ENCODE measurements at places on chromosomes 3 and 15.

GRCh38 chr3:197428952-197429351, 126.8 kb downstream of the BDH1 start:
- no peak overlapping the region for H3K27ac ChIP-seq
- H3K4me1 ChIP-seq, result no peaks in the 10 kb centered on the region
- H3K27me3 ChIP-seq, result 0 out of 2 replicates have a peak, but pooled peaks cover 3% of the 10 kb centered on the region

DNA sequence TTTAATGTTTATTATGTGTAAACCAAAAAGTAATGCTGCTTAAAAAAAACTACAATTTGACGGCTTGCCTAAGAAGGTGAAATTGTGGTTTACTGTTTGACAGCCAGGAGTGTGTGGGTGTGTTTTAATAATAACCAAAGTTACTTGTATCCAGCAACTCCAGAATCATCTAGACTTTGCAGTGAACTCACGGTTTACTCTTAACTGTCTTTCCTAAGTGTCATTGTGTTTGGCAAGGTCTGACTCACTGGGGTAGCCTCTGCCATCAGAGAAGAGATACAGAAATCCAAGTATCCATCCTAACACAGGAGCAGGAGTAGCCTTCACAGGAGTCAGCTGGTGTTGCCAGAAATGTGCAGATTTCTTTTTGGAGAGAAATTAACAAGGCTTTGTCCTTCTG, 151.1 kb downstream of the CTNNB1 start:
- H3K4me1 ChIP-seq, result no peaks in the 10 kb centered on the region
- no peaks in the 10 kb centered on the region for H3K36me3 ChIP-seq
- H3K4me3 ChIP-seq, result no peak overlapping the region
- no peaks in the 10 kb centered on the region for H3K27me3 ChIP-seq

DNA sequence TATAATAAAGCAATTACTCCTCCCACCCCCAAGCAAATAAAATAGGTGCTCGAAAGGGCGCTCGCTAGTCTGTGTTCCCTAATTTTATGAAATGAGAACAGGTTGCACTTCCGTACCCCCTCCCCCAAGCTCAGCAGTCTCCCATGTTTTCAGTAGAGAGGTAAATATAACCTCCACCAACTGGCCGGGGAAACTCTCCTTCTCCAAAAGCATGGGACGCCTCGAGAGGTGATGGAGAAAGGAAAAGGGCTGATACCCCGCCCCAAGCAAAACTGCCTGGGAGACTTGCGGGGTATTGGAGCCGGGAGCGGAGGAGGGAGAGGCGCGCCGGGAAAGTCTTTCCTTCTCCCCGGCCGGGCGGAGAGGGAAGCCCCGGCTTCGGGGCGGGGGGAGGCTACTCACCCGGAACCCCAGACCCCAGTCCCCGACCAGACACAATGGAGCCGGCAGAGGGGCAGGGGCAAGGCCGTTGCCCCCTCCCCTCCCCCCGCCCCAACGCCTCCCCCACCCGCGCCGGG, 605 bp downstream of the DCUN1D1 start:
- H3K4me1 ChIP-seq, result peaks cover 15% of the 10 kb centered on the region
- DNase-seq, result peak; percentile 49
- H3K27me3 ChIP-seq, result no peaks in the 10 kb centered on the region
- H3K27ac ChIP-seq, result no peak overlapping the region

DNA sequence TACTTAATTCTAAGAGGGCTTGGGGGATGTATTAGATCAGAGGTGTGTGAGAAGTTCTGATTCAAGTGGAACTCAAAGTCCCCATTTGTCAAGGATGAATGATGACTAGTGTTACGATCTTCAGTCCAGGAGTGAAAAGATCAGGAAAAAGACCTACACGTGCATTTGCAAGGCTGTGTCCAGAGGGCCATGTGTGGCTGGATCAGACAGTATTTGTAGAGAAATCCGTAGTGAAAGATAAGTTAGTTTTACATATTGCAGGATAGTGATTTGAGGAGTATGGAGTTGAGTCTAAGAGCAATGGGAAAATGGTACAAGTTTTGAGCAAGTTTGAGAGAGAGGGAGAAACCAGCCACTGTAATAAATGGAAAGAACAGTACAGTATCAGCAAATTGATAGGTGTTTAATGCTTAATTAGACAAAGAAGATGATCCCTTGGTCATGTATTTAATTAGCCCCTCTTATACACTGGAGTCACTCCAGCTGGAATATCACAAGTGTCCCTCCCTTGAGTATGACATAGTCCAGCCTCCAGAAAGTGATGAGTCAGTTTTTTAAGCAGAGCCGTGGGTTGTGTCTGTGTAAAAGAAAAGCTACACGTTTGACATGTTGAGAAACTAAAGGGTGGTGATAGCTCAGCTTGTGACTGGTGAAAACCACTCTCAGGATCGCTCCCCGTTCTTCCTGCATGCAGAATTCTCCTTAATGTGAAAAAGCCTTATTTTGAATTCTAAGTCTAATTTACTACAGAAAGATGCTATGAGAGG, 348.8 kb downstream of the ROBO1 start:
- H3K27ac ChIP-seq, result no peak overlapping the region
- no peak overlapping the region for H3K4me3 ChIP-seq
- H3K27me3 ChIP-seq, result no peaks in the 10 kb centered on the region
- no peak for DNase-seq
- H3K4me1 ChIP-seq, result no peaks in the 10 kb centered on the region

GRCh38 chr3:154766765-154767503, 313.2 kb upstream of the MME start:
- peak; percentile 34 for DNase-seq
- no peak overlapping the region for H3K4me3 ChIP-seq
- no peaks in the 10 kb centered on the region for H3K4me1 ChIP-seq
- H3K27me3 ChIP-seq, result no peaks in the 10 kb centered on the region
- H3K27ac ChIP-seq, result no peak overlapping the region

- H3K27ac ChIP-seq, result no peak overlapping the region
- no peaks in the 10 kb centered on the region for H3K27me3 ChIP-seq
- H3K36me3 ChIP-seq, result no peaks in the 10 kb centered on the region
- H3K4me3 ChIP-seq, result no peak overlapping the region
- no peaks in the 10 kb centered on the region for H3K4me1 ChIP-seq
Observed at GRCh38 chr15:98966091-98966787, 41.4 kb downstream of the PGPEP1L start.

GRCh38 chr3:191972714-191973398, 511.9 kb downstream of the PYDC2 start:
- H3K4me1 ChIP-seq, result no peaks in the 10 kb centered on the region
- no peaks in the 10 kb centered on the region for H3K27me3 ChIP-seq
- H3K27ac ChIP-seq, result no peak overlapping the region
- H3K36me3 ChIP-seq, result no peaks in the 10 kb centered on the region

DNA sequence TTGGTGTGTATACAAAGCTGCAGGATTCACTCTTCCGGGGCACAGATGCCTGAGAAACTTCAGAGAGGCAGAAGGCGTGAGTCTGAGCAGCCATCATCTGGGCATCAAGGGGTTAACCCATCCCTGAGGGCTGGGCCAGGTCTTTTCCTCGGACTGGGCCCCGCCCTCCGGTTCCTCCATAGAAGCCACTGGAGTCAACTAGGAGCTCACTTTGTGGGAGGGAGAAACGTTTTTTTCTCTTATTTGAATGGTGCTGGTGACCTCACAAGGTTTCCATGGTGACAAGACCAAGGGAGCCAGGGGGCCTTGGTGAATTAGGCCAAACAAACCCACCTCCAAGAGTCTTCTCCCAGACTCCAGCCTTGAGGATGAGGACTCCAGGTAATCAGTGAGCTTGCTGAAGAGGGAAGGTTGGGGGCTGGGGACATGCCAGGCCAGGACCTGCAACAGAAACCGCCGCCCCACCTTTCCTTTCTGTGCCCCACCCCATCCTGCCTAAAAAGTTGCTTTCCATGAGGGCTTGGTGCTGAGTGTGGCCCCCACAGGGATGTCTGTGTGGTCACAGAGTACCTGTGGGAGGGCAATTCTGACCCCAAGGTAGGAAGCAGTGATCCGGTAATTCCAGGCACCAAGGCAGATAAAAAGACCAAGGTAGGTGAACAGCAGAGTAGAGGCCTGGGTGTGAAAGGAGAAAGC, 14.8 kb upstream of the INSYN1 start:
- H3K27ac ChIP-seq, result no peak overlapping the region
- no peaks in the 10 kb centered on the region for H3K36me3 ChIP-seq
- H3K4me1 ChIP-seq, result no peaks in the 10 kb centered on the region
- H3K4me3 ChIP-seq, result no peak overlapping the region
- DNase-seq, result no peak

DNA sequence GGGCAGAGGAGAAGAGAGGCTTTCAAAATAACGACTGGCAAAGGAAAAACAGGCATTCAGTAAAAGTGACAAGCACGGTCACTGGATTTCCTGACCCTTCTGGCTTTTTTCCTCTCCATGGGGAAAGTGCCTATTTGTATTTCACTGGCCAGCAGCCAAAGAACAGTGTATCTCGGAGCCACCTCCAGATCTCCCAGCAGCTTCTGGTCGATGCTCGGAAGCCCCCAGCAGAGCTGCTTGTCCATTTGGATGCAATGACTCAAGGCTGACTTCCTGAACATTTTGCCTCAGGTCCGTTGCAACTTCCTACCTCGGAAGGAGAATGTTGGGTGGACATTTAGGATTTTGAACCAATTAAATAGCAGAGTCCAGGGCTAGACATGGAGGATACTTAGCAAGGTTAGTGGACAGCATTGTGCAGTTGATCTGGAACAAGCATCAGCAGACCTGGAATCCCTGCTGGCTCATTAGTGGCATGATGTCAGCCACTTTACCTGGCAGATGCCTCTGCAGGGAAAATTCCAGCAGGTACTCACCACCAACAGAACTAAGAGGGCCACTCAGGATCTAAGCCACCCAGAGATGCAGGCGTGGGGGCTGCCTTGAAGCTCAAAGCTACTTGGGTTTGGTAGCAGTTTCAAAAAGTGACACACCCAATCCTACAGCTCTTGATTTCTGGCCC, 1.1 kb downstream of the FAM107A start:
- H3K36me3 ChIP-seq, result no peaks in the 10 kb centered on the region
- H3K27ac ChIP-seq, result no peak overlapping the region
- no peak overlapping the region for H3K4me3 ChIP-seq
- no peaks in the 10 kb centered on the region for H3K27me3 ChIP-seq

DNA sequence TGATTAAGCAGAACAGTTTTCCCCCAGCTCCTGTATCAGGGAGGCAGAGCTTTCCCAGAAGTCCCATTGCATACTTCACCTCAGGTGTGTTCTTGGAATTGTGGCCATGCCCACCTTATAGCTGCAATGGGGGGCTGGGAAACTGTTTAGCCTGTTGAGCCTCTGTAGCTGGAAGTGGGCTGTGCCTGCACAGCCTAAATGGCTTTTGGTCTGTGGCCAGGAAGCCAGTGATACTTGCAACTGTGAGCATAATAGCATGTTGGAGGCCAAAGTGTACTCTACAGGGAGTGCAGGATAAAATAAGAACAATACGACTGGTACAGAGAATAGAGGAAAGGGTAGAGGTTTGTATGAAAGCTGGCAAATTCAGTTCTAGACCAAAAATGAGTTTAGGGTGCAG, 248.5 kb downstream of the PTPRG start:
- H3K4me1 ChIP-seq, result peaks cover 9% of the 10 kb centered on the region
- no peak for DNase-seq
- H3K27me3 ChIP-seq, result no peaks in the 10 kb centered on the region
- no peaks in the 10 kb centered on the region for H3K36me3 ChIP-seq
- no peak overlapping the region for H3K4me3 ChIP-seq

DNA sequence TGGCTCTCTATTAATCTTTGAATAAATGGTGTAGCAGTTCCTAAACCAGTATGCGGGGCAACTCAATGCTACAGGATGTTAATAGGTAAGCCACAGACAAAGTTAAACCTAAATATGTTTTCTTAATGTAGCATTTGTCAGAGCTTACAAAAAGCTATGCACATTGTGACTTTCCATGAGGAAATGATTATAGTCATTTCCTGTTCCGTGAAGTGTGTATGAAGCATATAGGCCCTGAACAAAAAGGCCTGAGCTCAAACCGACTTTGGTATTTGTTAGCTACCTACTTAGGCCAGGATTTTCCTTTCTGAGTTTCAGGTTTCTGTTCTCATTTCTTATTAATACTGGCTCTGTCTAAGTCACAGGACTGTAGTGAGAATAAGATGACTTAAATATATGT, 14.2 kb downstream of the ZNF80 start:
- H3K27me3 ChIP-seq, result no peaks in the 10 kb centered on the region
- no peak overlapping the region for H3K4me3 ChIP-seq
- DNase-seq, result peak; percentile 79
- H3K36me3 ChIP-seq, result no peaks in the 10 kb centered on the region

DNA sequence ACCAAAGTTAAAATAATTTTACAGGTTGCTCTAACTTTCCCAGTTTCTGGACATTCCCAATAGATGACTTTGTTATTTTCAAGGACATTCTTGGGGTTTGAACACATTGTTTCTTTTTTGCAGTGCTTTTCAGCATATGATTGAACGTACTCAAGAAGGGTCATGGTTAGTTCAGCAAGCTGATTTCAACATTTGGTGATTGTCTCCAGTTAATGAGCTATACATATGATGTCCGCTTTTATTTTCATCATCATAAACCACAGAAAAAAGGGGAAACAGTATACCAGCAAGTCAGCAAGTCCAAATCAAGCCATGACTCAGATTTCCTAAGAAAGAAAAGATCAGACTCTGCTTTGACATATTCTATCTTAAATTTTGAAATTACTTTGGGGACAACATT, 69.4 kb downstream of the B3GALNT1 start:
- H3K4me3 ChIP-seq, result no peak overlapping the region
- no peaks in the 10 kb centered on the region for H3K27me3 ChIP-seq
- H3K27ac ChIP-seq, result no peak overlapping the region
- no peaks in the 10 kb centered on the region for H3K4me1 ChIP-seq
- no peaks in the 10 kb centered on the region for H3K36me3 ChIP-seq

DNA sequence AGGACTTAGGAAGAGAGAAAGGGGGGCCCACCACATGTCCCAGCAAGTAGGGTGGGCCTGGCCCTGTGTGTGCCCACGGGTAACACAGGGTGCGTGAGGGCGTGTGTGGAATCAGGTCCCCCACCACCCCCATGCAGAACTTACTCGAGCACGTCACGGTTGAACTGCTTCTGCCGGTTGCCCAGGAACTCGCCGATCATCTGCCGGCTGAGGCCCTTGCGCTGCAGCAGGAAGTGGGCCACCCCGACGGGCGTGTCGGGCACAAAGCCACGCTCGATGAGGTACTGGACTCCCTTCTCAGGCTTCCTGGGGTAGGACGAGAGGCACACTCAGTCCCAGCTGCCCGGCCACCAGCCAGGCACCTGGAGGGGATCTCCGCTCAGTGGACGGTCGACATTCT, 83.1 kb upstream of the RPL32 start:
- DNase-seq, result no peak
- no peak overlapping the region for H3K27ac ChIP-seq
- no peaks in the 10 kb centered on the region for H3K4me1 ChIP-seq
- H3K27me3 ChIP-seq, result no peaks in the 10 kb centered on the region
- no peak overlapping the region for H3K4me3 ChIP-seq

GRCh38 chr15:51299187-51300015, 39.0 kb downstream of the CYP19A1 start:
- H3K4me1 ChIP-seq, result no peaks in the 10 kb centered on the region
- no peak for DNase-seq
- H3K27me3 ChIP-seq, result 0 out of 2 replicates have a peak, but pooled peaks cover 4% of the 10 kb centered on the region

DNA sequence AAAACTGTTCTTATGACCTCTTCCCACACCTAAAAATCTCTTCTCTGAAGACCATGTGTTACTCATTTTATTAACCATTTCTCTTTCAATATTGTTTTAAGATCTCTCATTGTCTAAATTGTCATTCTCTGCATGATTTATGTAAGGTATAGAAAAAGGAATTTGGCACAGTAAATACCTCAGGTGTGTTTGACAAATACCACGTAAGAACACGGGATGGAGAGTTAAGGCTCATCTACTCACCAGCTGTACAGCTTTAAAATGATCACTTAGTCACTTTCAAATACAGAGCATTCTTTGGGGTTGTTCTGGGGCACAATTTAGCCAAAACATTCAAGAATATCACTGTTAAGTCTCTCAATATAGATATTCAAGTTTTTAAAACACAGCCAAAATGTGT, 627.1 kb downstream of the MCTP2 start:
- H3K27me3 ChIP-seq, result no peaks in the 10 kb centered on the region
- no peak overlapping the region for H3K27ac ChIP-seq
- no peak overlapping the region for H3K4me3 ChIP-seq
- no peaks in the 10 kb centered on the region for H3K36me3 ChIP-seq
